ENCODE measurements at places on chromosomes 4 and X. TPM values are rescaled to one million over a fixed set of nuclear protein-coding genes. Genes with fewer than 3 reads are reported as not detected.
A peak's percentile ranks its signal among the peaks of the same experiment; 100 is the strongest.

DNA sequence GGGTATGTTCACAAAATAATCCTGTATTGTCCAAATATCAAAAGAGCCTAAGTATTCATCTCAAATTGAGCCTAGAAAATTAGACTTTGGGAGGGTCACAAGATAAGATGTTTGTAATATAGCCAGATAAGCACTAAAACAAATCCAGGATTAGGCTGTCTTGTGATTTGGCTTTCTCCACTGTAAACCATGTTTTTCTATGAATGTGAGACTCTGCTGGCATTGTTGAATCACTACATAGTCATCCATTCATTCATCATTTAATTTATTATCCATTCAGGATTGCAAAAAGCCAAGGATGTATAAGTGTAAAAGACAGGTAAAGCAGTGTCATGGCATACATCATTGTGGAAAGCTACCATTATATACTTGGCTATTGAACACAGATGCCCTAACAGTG is 148.0 kb downstream of the GRID2 start:
- no peak for DNase-seq

GRCh38 chrX:68163441-68163840 is 269.9 kb downstream of the OPHN1 start:
- no peak for DNase-seq

The HMGN5 gene
- 1.6 TPM for total RNA-seq

DNA sequence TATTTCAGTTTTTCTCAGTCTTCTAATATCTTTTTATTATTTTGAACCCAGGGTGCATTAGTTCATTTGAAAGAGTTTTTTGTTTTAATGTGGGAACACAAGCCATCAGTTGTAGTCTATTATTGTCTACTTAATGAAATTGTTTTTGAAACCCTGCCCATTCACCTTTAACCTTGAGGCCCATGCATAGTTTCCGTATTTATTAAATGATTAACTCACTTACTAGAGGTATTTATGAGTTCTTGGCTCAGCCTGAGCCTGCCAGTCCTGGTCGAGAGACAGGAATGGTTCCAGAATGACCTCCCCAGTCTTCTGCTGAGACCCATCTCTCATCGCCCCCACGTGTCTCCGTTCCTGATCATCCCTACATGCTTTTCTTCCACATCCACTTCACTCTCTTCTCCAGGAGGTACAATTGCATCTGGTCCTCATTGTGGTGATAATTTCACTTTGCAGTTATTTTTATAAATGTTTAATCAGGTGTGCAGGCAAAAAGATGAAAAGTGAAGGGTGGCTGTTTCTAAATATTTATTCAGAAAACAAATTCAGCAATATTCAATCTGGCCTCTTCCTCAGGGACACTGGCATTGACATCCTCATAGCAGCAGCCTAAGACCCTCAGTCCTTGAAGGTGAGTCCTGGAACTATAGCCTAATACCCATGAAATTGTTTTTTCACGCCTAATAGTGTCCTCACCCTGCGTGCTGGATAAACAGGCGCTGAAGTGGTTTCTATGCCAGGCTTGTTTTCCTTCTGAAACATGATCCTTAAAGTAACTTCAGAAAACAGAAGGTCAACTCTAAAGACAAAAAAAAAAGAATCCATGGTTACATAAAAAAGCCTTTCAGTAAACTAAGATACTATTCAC is 112.8 kb downstream of the KDR start:
- peak; percentile 50 for DNase-seq

The HPGD gene
- total RNA-seq: 105 TPM

DNA sequence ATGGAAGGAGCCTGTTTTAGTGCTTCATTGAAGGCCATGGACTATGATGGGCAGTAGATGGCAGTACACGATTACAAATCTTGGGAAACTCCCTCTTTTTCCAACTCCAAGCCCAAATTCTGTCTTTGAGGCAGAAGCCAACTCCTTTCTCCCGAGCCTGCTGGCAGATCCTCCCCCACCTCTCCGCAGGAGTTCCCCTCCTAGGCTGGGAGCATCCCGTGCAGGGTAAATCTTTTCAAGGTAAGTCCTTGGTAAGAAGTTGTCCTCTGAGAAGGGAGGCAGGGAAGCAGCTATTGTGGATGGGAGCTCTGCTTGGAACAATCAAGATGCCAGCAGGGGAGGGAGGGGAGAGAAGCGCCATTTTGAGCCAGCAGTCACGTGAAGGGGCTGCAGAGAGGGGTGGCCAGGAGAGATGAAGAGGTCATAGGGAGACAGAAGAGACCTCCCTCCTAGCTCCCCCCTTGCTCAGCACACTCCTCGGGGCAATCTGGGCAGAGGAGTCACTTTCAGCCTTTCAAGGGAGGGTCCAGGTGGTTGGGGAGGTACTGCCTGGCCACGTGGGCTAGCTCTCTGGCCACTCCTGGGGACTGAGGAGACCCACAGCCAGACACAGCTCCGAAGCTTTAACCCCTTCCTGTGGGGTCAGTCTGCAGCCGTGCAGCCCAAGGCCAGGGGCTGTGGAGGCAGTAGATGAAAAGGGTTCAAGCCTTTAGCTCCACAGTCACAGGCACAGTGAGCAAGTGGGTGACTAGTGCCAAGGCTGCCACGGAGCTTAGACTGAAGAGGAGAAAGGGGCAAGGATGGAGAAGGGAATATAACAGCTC is 9.6 kb downstream of the CC2D2A start:
- DNase-seq: peak; percentile 86

GRCh38 chr4:82421796-82422560 is 8.3 kb downstream of the HNRNPDL start:
- no peak for DNase-seq

The GUCY2F gene
- total RNA-seq: under 0.01 TPM

- no peak for DNase-seq
Measured at GRCh38 chrX:57519578-57520118, 72.2 kb upstream of the ZXDB start.

DNA sequence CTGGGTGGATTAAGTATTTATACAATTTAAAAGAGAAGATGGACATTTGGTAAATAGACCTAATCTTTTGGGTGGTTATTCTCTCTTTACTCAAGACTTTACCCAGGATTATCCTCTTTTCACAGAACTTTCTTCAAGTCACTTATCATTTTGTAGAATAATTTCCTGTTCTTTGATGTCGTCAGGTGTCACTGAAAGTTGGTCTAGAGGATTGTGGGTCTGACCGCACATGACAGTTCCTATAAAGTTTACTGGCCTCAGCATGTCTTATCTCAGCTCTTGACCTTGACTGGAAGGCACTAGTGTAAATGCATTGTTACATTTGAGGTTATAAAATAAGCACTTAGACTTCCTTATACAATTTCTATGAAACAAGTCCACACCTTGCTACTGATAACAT is 139.9 kb upstream of the SLC4A4 start:
- DNase-seq: no peak

DNA sequence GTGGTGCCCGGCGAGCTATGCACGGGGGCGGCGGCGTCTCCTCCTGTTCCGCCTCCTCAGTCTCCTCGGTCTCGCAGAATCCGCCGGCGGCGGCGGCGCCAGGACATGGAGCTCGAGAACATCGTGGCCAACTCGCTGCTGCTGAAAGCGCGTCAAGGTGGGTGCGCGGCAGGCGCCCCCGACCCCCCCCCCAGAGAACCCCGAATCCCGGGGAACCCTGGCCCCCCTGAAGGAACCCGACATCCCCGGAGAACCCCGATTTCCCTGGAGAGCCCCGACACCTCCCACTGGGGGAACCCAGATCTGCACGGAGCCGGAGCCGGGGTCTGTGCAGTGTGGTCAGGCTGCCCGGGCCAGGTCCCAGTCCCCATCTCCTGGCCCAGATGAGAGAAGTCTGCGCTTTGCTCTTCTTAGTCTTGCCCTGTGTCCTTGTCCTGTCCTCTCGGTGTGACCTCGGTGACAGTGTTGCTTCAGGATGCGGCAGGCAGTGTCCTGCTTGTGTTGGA is 648 bp downstream of the GRK4 start:
- no peak for DNase-seq

DNA sequence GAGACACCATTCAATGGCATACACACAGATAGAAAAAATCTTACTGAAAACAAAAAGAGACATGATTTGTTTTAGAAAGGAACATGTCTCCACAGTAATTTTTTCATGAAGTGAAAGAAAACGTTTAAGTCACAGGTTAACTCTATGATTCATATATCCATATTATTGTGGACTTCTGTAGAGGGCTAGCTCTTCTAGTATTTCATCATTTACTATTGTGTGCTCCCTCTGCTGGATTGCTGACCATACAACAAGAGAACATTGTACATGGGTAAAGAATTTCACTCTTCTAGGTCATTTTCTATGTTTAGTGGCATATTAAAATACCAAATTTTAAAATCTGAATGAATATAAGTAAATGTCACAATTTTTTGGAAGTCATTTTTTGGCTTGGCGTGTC is 91.8 kb upstream of the POU3F4 start:
- no peak for DNase-seq

GRCh38 chr4:184417802-184418511 is 56.4 kb downstream of the IRF2 start:
- peak; percentile 84 for DNase-seq
